ENCODE measurements at places on chromosomes 11 and 22.

DNA sequence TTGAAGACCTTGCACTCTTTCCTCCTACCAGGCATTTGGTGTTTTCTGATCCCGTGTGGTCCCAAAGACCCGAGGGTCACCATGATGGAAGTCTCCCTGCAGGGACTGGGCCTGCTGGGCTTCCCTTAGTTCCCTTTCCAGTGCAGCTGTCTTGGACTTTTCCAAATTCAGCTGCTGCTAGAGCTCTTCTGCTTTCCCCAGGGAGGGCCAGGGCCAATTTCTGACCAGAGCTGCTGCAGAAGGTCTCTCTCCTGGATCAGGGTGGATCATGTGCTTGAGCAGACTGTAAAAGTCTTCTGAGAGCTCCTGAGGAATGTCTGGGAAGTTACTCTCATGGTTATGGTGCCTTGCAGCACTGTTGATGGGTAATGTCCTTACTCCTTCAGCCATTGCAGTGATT, 23.2 kb downstream of the LDLRAD3 start:
- no peak for DNase-seq

DNA sequence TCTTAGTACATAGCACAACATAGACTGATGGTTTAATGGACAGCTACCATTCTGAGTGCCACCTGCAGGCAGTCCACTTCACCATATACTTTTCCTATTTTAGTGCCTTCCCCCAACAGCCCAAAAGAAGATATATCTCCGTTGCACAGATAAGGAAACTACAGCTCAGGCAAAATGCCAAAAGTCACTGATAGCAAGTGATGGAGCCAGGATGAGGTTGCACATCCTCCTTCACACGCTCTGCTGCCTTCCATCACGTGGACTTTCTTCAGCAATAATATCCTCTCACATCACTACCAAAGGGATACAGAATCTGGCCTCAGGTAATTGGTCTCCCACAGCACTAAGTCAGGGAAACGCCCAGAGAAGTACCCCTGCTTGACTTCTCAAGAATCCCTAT, 7.5 kb downstream of the TCF20 start:
- no peak for DNase-seq

DNA sequence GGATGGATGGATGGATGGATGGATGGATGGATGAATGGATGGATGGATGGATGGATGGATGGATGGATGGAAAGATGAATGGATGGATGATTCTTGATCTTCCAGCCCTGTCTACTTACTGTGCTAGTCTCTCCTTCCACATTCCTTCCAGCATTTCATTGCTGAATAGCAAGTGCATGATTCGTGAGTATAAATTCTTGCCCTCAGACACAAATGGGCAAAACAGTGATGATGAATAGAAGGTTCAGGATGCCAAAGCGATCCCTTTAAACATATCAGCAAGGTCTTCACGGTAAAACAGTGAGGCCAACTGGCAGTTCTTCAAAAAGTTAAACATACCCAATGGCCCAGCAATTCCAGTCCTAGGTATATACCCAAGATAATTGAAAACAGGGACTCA, 400.2 kb downstream of the MN1 start:
- peak; percentile 63 for DNase-seq

DNA sequence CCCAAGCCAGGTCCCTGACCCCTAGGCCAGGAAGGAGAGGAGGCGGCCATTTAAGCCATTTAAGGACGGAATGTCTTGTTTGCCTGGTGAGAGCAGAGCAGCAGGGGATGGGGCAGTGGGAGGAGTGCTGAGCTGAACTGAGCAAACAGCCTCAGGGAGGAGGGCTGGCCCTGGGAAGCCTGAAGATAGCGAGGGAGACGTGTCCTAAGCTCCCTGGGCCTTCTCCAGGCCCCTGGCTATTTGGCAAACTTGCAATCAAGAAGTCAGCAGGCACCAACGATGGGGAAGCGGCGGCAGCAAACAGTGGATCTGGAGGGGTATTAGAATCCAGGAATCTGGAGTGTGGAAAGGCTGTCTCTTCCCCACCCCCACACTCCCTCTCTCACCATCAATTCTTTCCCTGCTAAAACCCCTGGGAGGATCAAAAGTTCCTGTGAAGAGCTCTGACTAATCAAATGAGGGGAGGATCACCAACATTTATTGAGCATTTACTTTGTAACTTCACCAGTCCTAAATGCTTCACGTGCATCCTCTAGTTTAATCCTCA, 8.8 kb downstream of the BCL9L start:
- peak; percentile 89 for DNase-seq

DNA sequence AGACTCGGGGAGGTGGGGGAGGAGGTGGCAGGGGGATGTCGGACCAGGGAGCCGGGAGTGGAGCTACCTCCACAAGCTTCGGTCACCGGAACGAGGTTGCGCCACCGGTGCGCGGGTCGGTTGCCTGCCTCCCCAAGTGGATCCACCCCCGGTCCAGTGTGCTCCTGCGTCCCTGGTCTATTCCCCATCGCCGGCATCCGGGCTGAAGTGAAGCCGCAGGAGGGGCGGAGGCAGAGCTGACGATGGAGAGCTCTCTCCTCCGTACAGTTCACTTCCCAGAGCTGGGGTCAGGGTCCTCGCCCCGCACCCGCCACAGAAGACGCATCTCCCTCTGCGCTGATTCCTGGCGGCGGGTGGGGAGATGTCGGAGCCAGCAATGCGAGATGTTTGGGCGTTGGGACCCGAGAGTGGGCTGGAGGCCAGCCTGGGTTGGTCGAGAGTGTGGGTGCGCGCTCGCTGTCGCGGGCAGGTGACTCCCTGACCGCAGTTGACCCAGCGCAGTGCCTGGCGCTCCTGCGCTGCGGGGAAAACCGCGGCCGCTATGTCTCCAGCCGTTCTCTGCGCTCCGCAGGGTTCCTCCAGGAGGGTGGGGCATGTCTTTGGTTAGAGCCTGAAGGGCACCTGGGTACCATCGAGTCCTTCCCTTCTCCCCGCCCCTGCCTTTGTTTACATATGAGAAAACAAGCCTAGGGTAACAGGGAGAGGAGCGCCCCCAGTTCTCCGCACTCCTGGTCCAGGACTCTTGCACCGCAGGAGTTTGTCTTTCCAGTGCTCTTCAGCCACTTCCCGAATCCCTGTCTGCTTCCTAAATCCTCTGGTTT, 1.7 kb downstream of the C11orf96 start:
- no peak for DNase-seq

- no peak for DNase-seq
Measured at GRCh38 chr11:57974848-57975601, 48.7 kb upstream of the OR9Q1 start.

DNA sequence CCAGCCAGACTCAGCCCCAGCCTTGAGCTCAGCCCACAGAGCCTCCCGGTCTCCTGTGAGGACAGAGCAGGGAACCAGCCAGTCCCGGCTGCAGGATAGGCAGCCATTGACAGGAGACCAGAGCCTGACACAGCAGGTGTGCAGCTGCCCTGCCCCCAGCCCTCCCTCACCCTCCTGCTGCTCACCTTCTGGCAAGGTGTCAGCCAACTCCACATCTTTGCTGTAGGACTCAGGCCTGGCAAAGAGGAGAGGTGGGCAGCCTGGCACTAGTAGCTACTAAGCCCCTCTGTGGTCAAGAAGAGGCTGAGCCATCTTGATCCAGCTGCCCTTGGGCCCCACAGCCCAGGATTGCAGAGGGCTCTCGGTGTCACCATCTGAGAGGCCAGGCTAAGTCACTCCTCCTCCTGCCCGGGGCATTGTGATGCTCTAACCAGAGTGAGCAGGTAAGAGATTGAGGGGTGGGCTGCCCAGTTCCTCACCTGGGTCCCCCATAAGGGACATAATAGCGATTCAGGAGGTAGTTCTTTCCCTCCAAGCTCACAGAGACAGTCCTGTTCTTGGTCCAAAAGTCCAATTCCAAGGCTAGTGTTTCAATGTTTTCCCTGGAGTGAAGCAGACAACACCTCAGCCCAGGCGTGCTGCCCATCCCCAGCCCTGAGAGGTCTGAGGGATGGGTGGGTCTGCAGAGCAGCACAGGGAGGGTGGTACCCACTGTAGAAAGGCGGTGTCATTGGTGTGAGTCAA, 18.6 kb downstream of the TREH start:
- no peak for DNase-seq

DNA sequence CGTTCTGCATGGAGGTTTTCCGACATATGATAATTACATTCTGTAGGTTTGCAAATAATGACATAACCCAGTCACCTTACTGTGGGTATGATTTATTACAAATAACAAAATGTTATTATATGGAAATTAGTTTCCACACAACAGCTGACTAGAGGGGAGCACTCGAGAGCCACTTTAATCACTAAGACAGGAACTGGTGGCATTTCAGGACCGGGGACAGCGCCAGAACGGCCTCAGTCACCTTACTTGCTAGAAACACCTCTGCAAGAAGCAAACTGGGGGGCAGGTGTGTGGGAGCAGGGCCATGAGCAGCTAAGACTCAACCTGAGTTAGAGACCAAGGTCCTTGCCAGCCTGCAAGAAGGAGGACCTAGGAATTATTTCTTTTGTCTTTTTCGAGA, 199.9 kb downstream of the DSCAML1 start:
- peak; percentile 30 for DNase-seq

- DNase-seq: no peak
Measured at GRCh38 chr22:48323746-48324145, 1503.9 kb downstream of the BRD1 start.

DNA sequence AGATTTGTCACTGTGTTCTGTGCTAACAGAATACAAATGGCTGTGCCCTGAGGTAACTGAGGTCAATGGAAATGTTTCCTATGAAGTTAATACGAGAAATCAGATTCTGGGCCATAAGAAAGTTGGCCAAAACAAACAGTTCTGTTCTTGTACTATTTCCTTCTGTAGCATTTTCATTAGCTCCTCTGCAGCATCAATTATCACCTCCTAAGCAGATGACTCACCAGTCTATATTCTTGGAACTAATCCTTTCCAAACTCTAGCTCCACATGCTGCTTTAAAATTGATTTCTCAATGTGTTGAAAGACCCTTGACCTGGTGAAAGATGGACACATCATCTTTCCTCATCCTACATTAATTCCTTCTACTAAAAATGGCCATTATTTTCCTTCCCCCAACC, 736.0 kb downstream of the NELL1 start:
- no peak for DNase-seq

DNA sequence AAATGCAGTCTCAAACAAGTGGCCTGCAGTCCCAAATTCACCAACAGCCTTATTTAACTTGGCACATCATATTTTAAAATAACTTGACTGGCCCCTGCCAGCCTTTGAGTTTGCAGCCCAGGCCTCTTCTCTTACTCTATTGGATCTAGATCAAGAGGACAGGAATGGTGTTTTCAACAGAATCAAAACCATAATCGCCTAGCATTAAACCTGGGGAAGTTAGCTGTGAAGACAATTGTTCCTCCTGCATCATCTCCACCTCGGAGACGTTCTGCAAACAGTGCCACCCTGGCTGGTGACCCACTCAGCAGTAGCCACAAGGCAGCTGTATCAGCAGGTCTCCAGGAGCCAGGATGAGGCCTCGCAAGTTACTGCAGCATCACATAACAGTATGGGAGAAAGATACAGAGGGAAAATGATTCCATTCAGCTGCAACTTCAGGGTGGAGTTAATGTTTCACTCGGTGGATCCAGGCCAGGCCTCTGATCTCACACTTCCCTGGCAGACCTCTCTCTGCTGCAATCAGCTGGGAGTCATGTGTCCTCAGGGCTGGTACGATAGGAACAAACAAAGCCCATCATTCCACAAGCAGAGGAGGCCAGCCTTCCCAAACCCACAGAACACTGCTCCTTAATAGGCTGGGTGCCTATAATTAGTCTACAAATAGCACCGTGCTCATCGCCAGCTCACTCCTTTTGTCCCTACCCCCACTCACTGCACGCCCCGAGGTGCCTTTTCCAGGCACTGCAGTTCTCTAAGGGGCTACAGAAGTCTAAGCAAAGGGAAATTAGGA, 18.6 kb upstream of the SCN2B start:
- DNase-seq: peak; percentile 94

DNA sequence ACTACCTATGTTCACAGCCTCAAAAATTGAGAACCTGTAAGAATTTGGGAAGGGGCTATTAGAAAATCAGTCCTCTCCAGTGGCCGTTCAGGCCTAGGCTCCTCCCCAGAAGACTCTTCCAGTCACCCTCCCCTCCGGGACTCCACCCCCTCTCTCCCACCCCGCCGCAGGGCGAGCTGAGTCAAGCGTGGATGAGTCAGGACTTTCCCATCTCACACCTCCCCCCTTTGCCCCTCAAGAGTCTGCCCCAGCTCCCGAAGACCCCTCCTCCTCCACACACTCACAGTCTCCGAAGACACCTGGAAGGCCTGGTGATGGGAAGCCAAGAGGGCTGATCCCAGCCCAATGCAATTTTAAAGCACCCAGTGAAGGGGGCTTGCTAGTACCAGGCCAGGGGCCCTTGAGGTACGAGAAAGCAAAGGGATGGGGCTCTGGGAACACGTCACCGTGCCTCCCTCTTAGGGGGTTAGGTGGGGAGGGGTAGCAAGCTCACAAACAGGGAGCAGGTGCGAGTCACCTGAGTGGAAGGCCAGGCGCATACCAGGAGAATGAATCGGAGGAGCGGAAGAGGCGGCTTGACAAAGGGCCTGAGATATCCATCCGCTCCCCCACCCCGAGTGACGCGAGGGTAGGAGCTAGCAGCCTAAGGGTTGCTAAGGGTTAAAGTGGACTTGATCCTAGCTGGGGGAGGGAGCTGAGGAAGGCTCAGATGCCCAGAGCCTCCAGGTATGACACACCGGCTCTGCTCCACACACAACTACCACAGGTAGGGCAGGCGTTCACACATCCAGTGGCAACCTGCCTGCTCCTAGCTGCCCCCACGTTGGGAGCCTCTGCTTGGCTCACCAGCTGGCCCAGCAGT, 13.6 kb downstream of the BCL9L start:
- DNase-seq: peak; percentile 80

- no peak for DNase-seq
Measured at GRCh38 chr11:115087791-115088190, 409.5 kb downstream of the NXPE2 start.

GRCh38 chr11:66317723-66318599, 1.1 kb upstream of the CD248 start:
- peak; percentile 95 for DNase-seq

DNA sequence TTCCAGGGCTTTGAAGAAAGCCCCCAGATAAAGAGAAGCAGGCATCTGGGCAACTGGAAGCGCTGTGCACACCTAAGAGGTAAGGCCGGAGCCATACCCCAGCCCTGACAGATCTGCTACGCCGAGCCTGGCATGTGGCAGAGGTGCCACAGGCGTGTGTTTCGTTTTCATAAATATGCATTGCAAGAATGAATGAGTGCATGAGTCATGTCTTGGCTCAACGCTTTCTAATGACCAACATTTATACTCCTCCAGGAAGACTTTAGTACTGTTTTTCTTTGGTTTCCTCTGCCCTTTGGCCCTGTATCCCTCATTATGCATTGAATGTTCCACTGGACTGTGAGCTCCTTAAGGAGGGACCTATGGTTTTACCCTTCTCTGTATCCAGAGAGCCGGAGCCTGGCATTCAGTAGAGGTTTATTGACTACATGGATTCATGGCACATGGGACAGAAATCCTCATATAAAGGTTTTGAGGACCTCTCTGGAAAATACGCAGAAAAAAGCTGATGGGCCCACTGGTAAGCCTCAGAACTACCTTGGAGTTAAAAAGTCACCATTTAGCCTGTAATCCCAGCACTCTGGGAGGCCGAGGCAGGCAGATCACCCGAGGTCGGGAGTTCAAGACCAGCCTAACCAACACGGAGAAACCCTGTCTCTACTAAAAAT, 38.9 kb upstream of the CSNK2A3 start:
- peak; percentile 85 for DNase-seq

GRCh38 chr11:59678118-59678812, 9.4 kb upstream of the PATL1 start:
- DNase-seq: no peak

Measured in fibroblast of the aortic adventitia (primary cell).